ENCODE measurements at places on chromosomes 7 and 10. TPM values are rescaled to one million over a fixed set of nuclear protein-coding genes. Genes with fewer than 3 reads are reported as not detected.

The CLCN1 gene
- not detected for total RNA-seq

- no peak for DNase-seq
Measured at GRCh38 chr10:19931894-19932590, 115.8 kb downstream of the PLXDC2 start.

GRCh38 chr7:16178092-16178491 is 243.2 kb downstream of the CRPPA start:
- no peak for DNase-seq

The ZNF239 gene
- 5.5 TPM for total RNA-seq

The LRRN3 gene
- total RNA-seq, result 0.39 TPM

The PLXNA4 gene
- 6.6 TPM for total RNA-seq
